Activated CD8-positive, alpha-beta memory T cell treated with anti-CD3 and anti-CD28 coated beads, Interleukin-2, amount 10 ng/mL, durations not matched to agents 7 days and 5 days (primary cell): ENCODE measurements at places on chromosomes 6 and 20.

- DNase-seq = no peak
Measured at GRCh38 chr6:52400313-52401041, 19.7 kb upstream of the EFHC1 start.

DNA sequence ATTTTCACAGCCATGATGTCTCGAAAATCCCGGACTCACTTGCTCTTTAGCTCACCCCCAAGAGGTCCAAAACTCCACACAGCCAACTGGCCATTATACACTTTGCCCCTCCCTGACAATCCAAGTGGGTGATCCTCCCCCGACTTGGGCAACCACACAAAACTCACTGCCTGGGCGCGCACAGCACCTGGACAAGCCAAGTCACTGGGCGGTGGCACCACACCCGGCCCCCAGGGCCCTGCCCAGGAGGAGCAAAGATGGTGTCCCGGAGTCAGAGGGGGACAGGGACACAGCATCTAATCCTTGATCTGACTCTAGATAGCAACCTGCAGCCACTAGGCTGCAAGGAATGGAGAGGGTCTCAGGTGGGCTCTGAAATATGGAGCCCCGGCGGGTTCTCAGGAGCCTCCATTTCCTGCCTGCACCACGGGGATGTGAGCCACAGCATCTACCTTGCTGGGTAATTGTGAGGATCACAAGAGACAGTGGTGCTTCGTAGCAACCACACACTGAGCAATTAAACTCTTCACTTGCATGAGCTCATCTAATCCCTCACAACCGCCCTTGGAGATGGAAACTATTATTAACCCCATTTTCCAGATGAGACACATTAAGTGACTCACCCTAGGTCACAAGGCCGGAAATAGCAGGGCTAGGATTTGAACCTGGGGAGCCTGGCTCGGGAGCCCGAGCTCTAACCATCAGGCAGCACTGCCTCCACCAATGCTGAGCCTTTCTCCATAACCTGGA, 66.6 kb downstream of the BMP7 start:
- DNase-seq = no peak

DNA sequence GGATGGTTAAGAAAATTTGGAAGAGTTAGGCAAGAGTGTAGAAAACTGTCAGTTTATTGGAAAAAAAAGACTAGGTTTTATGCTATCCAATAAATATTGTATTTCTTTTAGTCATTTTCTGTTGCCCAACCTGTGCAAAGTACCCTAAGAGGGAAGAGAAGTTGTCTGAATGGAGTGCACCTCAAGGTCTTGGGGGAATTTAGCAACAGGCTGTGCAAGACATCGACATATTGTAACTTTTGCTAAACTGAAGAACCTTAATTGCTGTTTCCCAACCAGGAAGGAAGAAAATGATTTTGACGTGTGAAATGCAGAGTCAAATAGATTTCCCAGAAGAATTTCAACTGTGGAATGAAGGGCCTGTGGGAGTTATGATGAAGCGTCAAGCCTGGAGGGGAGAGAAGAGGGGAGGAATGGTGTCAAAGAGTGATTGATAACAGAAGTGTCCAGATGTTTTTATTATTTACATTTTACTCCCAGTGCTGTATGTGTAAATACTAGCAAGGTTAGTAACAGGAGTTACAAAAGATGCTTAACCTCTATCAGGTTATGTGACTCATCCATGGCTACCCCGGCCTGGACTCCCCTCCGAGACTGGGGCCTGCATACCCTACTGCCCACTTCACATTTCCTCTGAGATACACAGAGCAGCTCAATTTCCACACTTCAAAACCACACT, 246.8 kb downstream of the MYLK4 start:
- no peak for DNase-seq

GRCh38 chr20:63309261-63310071, 16.5 kb downstream of the COL20A1 start:
- peak; percentile 43 for DNase-seq

- no peak for DNase-seq
Measured at GRCh38 chr20:37986873-37987601, 46.2 kb downstream of the TTI1 start.

- no peak for DNase-seq
Measured at GRCh38 chr6:35041086-35041861, 99.9 kb downstream of the TCP11 start.

- peak; percentile 77 for DNase-seq
Measured at GRCh38 chr20:49916146-49917002, 1.0 kb upstream of the SPATA2 start.

- DNase-seq = no peak
Measured at GRCh38 chr20:48812600-48813445, 15.0 kb downstream of the PREX1 start.

DNA sequence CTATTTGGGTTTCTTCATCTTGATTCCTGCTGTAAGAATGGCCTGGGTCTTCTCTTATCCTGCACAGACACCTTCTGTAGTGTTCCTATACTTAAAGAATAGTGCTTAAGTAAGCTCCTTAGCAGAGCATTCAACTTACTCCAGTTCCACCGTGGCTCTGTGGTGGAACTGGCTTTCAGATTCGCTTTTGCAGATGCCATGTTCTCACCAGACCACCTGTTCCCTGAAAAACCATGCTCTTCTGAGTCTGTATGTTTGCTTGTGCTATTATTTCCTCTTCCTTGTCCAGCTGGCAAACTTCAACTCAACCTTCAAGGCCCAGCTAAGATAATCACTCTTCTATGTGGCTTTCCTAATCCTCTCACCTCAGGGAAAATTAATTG, 4.9 kb downstream of the ELMO2 start:
- DNase-seq = peak; percentile 75
